ENCODE measurements at places on chromosomes 11 and 22. TPM values are rescaled to one million over a fixed set of nuclear protein-coding genes. Genes with fewer than 3 reads are reported as not detected.

DNA sequence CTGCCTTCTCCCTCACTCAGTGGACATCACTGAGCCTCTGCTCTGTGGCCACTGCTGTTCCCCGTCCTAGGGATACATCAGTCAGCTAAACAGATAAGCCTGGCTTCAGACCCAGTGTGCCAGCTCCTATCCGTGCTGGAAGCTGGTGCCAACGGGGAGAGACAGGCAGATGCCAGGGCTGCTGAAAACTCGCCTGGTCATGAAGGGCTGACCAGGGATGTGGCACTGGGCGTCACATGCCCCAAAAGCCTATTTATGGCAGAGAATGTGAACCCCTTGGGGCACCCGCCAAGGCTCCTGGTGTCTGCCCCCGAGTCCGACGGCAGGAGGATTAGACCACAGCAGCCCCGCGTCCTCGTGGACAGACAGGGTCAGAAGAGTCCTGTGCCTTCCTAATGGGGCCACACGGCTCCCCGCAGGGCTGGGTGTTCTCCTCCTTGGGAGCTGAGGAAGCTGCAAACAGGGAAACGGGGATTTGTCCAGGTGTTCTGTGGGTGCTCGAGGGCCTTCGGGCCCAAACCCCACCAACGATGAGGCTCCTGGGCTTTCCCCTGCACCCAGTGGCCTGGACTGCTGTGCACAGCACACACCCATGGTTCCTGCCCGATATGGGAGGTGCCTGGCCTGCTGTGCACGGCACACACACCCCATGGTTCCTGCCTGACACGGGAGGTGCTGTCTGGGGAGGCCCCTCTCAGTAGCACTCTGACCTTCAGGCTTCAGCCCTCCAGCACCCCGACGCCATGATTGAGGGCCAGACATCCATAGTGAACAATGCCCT lies 19.9 kb downstream of the ANO1 start:
- H3K27ac ChIP-seq: no peak overlapping the region
- no peak for DNase-seq
- H3K4me1 ChIP-seq: no peaks in the 10 kb centered on the region

DNA sequence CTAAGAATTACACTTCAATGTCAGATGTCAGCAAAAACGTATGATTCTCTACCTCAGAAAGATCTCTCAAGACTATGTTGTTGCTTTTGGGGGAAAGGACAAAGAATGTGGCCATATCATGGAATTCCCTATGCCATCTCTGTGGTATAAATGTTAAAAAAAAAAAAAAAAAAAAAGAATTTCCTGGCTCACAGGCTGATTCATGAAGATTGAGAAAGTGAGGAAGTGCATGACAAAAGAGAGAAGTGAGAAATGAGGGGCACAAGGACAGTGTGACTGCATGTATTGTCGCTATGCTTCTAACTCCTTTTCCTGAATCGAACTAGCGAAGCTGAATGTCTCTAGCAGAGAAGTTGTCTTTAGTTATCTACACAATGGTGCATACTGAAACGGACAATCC lies 80.6 kb upstream of the CARD18 start:
- no peak overlapping the region for H3K27ac ChIP-seq
- H3K4me1 ChIP-seq: no peaks in the 10 kb centered on the region
- H3K4me3 ChIP-seq: no peak overlapping the region
- DNase-seq: no peak
- H3K27me3 ChIP-seq: no peaks in the 10 kb centered on the region

DNA sequence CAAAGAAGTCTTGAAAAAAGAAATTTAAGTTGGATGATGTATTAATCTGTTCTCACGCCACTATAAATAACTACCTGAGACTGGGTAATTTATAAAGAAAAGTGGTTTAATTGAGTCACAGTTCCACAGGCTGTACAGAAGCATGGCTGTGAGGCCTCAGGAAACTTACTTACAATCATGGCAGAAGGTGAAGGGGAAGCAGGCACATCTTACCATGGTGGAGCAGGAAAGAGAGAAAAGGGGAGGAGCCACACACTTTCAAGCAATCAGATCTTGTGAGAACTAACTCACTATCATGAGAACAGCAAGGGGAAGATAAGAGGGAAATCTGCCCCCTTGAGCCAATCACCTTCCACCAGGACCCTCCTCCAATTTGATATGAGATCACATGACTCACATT lies 65.7 kb upstream of the AMOTL1 start:
- DNase-seq: no peak
- no peaks in the 10 kb centered on the region for H3K4me1 ChIP-seq
- no peak overlapping the region for H3K4me3 ChIP-seq
- no peak overlapping the region for H3K27ac ChIP-seq
- no peaks in the 10 kb centered on the region for H3K36me3 ChIP-seq
- no peaks in the 10 kb centered on the region for H3K27me3 ChIP-seq

DNA sequence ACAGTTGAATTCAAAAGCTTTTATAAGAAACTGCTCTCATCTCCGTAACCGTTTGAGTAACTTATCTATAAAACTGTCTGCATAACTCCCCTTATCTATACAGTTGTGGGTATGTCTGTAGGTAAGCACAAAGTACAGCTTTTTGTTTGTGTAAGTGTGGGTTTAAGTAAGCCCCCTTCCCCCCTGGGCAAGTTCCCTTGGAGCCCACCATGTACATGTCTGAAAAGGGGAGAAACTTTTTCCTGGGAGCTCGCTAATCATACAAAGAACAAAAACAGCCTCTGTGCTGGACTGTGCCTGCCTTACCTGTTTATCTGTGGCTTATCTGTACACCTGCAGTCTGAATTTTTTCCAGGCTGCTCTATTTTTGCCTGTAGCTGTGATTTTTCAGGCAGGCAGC lies 36.3 kb upstream of the TMEM45B start:
- no peak for DNase-seq
- H3K27ac ChIP-seq: no peak overlapping the region
- no peaks in the 10 kb centered on the region for H3K4me1 ChIP-seq
- H3K36me3 ChIP-seq: no peaks in the 10 kb centered on the region

DNA sequence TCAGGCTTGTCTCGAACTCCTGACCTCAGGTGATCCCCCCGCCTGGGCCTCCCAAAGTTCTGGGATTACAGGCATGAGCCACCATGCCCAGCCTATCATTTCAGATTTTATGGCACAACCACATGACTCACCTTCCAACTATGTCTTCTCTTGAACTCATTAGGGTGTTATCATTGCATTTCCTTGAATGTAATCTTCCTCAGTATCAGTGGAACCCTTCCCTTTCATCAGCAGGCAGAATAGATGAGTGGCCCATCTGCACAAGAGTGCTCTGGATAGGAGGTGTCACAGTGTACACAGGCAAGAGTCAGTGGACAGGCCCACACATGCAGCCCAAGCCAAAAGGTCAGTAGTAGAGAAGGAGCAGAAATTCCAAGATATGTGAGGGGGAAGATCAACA lies 29.1 kb upstream of the AQP11 start:
- H3K36me3 ChIP-seq: no peaks in the 10 kb centered on the region
- peak overlapping the region; percentile 75 for H3K27ac ChIP-seq
- no peak overlapping the region for H3K4me3 ChIP-seq
- H3K4me1 ChIP-seq: no peaks in the 10 kb centered on the region

Gene CNTF
- 3.5 TPM for total RNA-seq

Measured in Peyer's patch (tissue), 4 donors.